GM12865 (cell line): ENCODE measurements at places on chromosomes 4 and X.
A peak's percentile ranks its signal among the peaks of the same experiment; 100 is the strongest.

DNA sequence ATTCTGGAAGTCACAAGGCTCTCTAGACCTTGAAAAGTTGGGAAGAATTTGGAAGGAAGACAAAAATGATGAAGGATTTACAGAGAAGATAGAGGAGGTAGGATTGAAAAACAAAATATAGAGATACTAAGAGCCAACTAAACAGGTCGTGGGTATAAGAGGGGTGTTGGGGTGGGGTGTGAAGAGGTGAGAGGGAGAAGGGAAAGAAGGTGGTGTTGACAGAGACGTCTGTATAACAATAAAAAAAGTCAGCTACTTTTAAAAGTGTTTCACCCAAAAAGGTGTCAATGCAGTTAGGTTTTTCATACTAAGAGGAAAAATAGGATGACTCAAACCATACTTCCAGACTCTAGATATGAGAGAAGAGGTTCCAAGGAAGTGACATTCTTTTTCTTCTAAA, 33.0 kb upstream of the MAP3K15 start:
- DNase-seq, result no peak

- no peak for DNase-seq
Observed at GRCh38 chr4:87114245-87115062, 106.0 kb downstream of the KLHL8 start.

- no peak for DNase-seq
Observed at GRCh38 chr4:77178560-77178959, 21.6 kb downstream of the CCNG2 start.

DNA sequence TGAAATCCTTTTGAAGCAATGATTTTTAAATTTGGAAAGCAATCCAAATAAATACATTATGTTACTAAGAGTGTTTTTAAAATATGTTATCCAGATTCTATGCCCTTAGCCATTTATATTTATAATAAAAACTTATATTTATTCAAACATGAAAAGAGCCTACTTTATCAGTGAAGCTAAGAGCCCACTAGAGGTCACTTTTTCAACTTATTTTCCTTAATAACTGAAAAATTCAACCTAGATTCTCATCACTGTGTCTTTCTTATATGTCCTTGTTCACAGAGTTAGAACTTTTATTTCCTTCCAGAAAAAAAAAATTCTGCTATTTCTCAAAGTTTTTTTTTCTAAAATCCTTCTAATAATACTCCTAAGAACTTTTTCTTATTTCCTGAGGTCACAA, 23.9 kb downstream of the PRDM8 start:
- DNase-seq, result no peak

DNA sequence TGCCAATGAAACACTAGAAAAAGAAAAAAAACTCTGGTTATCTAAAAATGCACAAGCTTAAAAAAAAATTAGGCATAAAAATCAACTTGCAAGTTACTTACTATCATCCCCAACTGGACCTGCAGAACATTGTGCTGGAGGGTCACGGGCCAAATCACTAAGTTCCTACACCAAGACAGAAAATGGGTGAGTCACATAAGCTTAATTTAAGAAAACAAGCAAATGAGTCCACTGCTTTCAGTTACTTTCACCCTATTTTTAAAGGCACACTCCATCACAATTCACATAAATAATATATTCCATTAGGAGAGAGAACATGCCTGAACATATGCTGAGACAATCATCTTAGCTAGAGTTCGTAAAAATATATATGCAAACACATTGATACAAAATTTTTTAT, 17.7 kb downstream of the UBE2D3 start:
- no peak for DNase-seq

GRCh38 chrX:139691493-139691842, 16.5 kb downstream of the MCF2 start:
- DNase-seq, result no peak

GRCh38 chr4:7761720-7762119, 177.9 kb downstream of the AFAP1 start:
- DNase-seq, result peak; percentile 72

DNA sequence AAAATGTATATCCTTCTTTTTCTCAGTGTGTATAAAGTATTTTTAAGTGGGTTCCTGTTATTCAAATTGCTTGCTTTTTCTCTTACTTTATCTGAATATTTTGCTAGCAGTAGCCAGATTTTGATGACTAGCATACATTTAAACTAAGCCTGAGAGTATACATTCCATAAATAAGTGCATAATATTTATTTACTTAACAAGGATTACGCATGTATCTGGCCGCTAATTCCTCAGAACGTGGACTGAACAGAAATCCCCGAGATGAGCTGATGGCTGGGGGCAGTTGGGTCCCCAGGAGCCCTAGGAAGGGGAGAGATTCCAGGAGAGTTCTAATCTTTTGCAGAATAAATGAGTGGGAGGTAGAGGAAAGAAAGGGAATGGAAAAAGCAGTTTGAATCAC, 91.0 kb downstream of the PHOX2B start:
- DNase-seq, result no peak

GRCh38 chrX:80423744-80424143, 3.5 kb downstream of the TENT5D start:
- DNase-seq, result no peak

GRCh38 chr4:156558373-156559025, 413.1 kb downstream of the PDGFC start:
- no peak for DNase-seq

- peak; percentile 70 for DNase-seq
Observed at GRCh38 chr4:37803348-37803973, 23.0 kb upstream of the PGM2 start.

DNA sequence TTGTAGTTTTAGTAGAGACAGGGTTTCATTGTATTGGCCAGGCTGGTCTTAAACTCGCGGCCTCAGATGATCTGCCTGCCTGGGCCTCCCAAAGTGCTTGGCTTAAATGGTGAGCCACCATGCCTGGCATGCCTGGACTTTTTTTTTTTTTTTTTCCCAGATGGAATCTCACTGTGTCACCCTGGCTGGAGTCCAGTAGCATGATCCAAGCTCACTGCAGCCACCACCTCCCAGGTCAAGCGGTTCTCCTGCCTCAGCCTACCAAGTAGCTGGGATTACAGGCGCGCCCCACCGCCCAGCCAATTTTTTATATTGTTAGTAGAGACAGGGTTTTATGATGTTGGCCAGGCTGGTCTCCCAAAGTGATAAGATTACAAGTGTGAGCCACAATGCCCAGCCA, 8.4 kb downstream of the UBE2K start:
- DNase-seq, result no peak

DNA sequence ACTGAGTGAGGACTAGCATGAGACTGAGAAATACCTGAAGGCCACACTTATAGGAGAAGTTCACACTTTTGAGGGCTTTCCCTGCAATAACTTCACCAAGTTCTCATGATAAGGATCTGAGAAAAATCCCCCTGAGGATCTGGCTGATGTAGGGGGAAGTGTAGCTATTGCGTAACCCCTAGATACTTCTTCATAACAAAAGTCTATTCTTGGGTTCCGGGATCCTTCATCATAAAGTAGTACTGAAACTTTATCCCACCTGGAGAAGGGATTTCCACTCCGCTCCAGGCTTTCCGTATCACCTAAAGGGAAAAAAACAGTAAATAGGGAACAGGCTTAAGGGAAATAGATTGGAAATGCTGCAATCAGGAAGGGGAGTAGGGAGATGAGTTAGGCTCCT, 13.3 kb downstream of the USP27X start:
- no peak for DNase-seq

GRCh38 chr4:134754301-134755019, 552.9 kb upstream of the PABPC4L start:
- DNase-seq, result no peak

DNA sequence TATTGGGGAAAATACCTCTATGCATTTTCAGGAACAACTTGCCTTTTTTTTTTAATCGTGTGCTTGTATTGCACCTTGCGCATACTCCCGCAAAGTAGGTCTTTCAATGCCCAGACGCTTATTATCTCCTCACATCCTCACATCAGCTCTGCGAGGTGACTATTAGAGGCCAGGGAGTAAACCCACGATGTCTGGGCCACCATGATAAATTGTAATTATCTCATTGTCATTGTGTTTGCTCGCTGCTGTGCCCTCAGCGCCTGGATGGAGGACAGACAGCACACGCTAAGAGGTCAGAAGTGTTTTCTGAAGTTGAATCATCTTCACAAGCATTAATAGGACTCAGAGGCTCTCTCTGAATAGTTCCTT, 1.0 kb upstream of the RELL1 start:
- no peak for DNase-seq

DNA sequence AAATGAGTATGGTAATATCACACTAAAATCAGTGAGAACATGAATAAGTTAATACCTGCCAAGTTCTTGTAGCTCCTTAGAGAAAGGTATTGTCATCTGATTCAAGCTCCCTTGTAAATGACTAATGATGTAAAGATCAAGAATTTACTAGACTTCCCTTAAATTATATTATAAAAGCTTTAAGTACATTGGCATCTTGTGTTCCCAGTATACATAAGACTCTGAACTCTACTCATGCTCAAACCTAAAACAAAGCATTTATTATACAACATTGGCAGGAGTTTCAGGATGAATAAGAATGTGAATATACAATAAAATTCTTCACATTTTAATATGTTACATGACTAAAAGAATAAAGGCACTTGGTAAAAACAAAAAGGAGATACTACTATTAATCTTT, 126.8 kb upstream of the UNC5C start:
- DNase-seq, result no peak
